ENCODE measurements at places on chromosomes 6 and 20.

GRCh38 chr6:13573669-13574110 lies 711 bp upstream of the SIRT5 start:
- peak; percentile 71 for DNase-seq

GRCh38 chr6:33132081-33132524 lies 56.3 kb downstream of the HLA-DPB1 start:
- DNase-seq: no peak

DNA sequence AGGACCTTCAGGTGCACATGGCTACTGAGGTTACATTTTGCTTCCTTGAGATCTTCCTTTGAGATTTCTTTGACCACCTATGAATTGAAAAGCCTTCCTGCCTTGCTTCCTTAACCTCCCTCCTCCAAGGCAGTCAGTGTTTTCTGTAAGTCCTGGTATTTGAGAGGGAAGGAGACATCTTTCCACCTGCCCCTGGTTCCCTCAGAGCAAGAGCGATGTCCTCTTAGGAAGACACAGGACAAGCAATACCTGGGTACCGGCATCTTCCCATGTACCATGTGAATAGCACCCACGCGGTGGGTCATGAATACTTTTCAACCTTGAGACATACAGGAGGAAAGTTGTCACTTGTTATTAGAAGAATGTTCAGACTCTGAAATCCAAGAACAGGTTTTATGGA lies 37.1 kb downstream of the GINS1 start:
- no peak for DNase-seq

GRCh38 chr20:17357238-17357637 lies 130.4 kb downstream of the PCSK2 start:
- peak; percentile 94 for DNase-seq

DNA sequence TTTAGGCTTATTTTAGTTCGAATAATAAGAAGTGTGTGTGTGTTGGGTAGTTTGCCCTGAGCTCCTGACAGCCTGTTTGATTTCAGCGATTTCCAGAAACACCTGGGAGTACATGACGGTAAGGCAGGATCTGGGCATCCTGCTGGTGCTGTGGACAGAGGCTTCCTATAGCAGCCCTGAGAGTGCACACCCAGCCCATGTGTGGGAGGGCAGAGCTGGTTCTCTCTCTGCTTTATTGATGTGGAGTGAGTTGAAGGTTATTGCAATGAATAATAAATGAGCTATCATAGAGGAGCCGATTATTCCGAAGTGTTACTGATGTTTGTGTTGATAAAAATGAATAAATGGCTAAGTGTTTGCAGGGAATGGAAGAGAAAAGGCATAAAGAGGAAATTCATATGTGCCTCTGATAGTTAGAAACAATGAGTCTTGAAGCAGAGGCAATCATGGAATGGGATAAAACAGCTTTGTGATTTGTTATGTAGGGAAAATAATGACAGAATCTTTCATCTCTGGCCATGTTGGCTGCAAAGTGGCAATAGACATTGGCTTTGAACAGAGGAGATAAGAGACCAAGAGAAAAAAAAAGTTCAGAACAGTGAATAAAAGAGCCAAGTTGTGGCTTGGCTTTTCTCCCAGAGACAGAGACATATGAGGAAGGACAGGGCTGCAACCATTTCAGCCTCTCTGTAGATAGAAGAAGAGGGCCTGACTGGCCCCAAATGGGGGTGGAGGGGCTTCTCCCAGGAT lies 166.2 kb upstream of the CHD6 start:
- DNase-seq: peak; percentile 76

DNA sequence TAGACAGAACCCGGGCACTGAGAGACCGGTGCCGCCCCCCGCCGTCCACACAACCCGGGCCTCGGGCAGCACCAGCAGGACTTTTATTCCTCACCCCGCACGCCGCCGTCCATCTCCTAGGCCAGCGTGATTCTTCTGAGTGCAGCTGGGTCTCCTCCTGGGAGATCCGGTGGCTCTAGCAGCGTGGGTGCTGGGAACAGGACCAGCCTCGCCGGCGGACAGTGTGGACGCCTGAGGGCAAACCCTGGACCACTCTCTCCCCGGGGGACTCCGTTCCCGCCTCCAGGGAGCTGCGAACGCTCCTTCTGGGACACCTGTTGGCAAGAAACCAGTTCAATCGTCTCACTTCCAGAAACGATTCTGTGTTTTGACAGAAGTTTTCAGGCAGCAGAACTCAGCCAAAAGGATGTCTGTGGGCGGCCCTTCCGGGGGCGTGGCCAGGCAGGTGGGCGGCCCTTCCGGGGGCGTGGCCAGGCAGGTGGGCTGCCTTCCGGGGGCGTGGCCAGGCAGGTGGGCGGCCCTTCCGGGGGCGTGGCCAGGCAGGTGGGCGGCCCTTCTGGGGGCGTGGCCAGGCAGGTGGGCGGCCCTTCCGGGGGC lies 130.7 kb downstream of the DLL1 start:
- DNase-seq: peak; percentile 76

DNA sequence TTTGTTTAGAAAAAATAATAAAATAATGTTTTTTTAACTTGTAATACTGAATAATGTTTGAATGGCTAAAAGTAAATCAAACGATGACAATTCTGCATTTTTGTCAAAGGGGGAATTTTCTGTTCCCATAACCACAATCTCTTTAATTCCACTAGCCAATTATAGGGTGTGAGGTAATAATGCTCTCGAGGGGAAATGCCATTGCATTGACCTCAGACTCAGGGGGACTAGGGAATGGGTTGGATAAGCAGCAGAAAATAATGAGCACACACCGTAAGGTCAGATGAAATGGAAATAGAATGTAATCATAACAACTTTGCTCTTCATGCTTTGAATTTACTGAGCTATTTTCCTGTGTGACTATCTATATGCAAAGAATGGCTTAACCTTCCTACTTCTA lies 584.7 kb downstream of the RFPL4B start:
- no peak for DNase-seq

DNA sequence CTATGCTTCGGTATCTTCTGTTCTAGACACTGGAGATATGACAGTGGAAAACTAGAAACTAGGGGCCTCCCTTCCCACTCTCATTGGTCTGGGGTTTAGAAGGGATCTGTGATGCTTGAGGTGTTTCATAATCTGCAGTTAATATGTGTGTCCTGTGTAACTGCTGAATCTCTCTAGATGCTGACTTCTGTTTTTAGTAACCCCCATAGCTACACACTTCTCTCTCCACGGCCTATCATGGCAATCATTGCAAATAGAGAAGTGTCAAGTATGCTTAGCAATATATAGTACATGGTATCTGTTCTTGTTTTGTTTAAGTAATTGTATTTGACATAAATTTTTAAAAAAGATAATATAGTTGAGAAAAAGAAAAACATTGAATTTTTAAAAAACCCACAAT lies 394.6 kb upstream of the MMS22L start:
- DNase-seq: no peak

DNA sequence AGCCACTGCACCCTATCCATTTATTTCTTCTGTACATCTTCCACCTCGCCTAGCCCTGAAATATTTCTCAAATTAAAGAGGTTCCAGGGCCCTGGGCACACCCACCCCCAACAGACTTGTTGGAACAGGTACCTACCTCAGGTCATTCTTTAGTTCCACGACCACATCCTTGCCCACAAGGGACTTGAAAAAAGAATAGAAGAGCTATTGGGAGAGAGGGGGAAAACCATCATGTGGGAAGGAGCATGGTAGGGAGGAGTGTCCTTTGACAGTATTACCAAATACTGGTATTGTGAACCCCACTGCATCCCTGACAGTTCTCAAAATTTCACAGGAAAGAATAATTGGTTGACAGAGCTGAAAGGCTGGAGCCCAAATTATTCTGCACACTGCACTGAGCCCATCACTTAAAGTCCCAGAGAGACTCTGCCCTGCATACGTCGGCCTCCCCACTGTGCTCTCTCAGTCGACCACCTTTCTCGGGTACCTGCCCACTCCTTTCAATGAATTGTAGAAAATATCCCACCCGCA lies 762 bp downstream of the LSM2 start:
- peak; percentile 45 for DNase-seq

DNA sequence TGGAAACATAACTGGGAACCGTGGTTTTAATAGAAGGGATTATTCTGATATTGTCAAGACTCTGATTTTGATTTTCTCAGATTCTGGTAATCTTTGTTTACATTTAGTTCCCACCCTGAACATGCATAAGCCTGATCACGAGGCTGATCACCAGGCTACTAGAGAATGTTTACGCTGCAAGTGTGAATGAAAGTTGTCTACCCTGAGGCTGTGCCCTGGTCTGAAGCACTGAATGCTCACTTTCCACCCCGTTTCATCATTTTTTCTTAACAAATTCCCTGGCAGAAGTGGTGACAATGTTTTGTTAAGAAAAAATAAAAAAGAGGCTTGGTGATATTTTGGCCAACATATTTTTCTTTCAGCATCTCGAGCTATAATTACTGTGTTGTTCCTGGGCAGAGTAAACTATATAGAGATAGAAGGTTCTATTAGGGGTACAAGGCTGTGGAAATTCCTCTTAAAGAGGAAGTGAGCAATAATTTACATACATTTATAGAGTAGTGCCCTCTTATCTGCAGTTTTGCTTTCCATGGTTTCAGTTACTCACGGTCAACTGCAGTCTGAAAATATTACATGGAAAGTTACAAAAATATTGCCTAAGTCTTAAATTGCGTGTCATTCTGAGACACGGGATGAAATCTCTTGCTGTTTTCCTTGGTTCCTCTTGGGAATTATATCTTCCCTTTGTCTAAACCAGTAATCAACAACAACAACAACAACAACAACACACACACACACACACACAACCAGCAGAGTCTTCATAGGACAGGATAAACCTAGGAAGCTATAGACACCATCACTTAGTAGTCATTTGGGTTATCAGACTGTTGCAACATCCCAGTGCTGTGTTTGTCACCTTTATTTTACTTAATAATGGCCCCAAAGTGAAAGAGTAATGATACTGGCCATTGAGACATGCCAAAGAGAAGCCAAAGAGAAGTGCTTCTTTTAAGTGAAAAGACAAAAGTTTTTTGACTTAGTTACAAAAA lies 566.6 kb upstream of the CITED2 start:
- peak; percentile 9 for DNase-seq

- no peak for DNase-seq
These were observed 63.4 kb upstream of the SIRPG start for GRCh38 chr20:1720845-1721475.

DNA sequence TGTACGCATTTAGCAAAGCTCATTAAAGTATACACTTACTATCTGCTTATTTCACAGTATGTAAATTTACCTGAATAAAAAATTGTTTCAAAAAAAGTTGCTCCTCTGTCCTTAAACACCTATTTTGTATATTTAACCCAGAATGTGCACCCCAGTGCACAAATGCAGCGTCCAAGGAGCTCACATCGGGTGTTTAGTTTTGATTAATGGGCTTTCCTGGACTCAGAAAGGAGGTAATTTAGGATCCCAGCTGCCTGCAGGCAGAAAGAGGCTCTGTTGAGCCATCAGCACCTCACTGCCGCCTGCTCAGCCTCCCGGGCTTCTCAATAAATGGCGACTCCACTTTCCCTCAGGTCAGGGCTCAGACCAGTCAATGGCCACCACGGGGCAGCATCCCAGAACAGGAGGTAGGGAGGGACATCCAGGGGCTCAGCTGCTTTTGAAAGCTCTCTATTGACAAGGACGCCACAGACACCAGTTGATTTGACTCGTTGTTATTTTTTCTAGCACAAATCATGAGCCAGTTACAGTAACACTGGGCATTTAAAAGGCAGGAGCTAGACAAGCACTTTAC lies 70.2 kb upstream of the TBC1D7 start:
- DNase-seq: peak; percentile 90

GRCh38 chr6:113659762-113660404 lies 197.3 kb upstream of the MARCKS start:
- DNase-seq: no peak
